ENCODE measurements at places on chromosomes 5 and 9.

DNA sequence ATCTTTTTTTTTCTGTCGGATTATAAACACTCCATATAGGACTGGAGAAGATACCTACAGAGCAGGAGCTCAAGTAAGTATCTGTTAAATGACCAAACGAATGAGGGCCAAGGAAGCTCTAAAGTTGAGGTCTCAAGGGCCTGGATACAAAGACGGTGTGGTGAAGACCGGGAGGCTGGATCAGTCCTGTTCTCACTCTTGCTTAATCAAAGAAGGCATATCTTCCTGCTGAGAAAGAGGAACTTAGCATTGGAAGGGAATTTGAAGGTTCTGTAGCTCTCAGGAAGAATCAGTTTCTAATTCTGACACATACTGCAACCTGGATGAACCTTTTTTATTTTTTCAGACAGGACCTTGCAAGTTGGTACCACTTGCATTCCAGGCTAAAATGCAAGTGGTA, 28.3 kb upstream of the PAX5 start:
- no peak for DNase-seq

DNA sequence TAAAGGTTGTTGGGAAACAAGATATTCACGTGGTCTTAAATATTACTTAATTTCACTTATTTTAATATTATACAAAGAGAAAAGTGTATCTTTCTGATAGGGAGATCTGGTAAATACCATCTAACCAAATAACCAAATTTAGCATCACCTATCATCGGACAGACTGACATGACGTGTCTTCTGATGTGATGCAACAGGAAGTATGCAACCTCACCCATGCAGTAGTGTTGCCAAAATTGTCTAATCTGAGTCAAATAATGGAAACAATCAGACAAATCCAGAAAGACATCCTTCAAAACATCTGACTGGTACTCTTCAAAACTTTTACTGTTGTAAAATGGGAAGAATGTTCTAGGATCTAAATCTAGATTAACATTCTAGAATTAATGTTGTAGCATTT, 148.0 kb downstream of the FGF1 start:
- no peak for DNase-seq

GRCh38 chr9:113545068-113545467, 81.5 kb downstream of the RGS3 start:
- DNase-seq, result no peak

DNA sequence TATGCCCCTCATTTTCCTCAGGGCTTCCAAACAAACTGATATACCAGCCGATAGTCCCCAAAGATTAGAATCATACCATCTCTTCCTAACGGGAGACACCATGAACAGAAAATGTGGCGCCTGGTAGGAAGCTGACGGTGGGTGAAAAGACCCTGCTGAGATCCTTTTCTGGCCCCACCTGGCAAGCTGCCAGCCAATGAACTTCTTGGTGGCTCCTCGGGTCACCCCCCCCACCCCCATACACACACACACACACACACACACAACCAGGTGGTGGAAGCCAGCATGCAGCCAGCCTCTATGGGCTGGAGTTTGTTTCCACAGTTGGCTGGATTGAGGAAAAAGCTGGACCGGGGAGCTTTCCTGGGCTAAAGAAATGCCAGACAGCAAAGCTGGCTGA, 4.8 kb upstream of the CCIN start:
- no peak for DNase-seq

- DNase-seq, result no peak
These were observed 249.8 kb downstream of the AUH start for GRCh38 chr9:91111876-91112275.

DNA sequence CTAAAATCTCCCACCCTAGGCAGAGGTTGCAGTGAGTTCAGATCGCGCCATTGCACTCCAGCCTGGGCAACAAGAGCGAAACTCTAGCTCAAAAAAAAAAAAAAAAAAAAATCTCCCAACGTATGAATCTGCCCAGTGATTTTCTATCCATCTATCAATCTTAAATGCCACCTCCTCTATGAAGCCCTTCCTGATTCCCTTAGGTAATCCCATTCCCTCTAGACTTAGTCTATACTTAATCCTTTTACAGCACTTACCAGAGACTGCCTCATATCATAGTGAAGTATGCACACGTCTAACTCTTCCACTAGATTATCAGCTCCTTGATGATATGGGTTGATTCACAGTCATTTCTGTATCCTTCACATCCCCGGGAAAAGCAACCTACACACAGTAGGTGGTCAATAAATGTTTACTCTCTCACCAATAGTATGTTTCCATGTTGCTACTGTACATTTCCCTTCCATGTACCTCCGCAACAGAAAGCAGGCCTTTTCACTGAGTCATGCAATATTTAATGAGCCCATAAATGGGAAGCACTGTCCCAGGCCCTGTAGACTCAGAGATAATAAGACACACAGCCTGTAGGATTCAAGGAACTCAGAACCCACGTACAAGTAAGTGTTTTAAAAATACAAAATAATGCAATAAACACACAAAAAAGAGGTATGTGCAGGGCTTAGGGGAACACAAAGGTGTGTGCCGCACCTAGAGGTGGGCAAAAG, 1.2 kb downstream of the DROSHA start:
- DNase-seq, result no peak

GRCh38 chr5:147051193-147051592, 172.6 kb upstream of the PPP2R2B start:
- no peak for DNase-seq

DNA sequence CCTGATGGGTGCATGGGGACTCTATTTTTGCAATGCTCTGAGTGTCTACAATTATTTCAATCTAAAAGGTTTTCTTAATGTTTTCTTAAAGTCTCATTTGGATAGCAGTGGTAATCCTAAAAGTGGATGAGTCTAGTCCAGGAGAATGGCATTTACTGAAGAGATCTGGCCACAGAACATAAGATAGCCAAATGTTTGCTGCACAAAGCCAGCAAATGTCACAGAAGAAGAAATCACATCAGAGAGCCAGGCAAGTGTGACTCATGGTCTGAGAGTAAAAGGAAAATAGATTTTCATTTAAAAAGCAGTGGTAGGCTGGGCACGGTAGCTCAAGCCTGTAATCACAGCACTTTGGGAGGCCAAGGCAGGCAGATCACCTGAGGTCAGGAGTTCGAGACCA, 352.7 kb upstream of the GRAMD2B start:
- DNase-seq, result no peak

DNA sequence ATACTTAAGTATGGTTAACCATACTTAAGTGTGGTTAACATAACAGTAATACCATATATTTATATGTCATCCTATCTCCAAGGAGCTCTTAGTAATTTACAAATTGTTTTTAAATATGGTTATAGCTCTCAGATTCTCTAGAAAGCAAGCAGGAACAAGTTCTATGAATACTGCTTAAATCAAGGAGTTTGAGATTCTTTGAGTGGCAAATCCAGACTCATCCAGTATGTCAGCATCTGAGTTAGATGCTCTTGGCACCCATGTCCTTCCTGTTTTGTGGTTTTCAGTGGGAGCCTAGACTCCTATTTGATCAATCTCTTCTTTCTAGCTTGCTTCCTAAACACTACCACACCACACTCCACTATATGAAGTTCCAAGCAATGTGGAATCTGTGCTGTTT, 114.7 kb upstream of the GDNF start:
- DNase-seq, result no peak

GRCh38 chr5:143063175-143063970, 293.2 kb downstream of the ARHGAP26 start:
- no peak for DNase-seq

- no peak for DNase-seq
These were observed 244.7 kb downstream of the PIK3R1 start for GRCh38 chr5:68460147-68460798.

DNA sequence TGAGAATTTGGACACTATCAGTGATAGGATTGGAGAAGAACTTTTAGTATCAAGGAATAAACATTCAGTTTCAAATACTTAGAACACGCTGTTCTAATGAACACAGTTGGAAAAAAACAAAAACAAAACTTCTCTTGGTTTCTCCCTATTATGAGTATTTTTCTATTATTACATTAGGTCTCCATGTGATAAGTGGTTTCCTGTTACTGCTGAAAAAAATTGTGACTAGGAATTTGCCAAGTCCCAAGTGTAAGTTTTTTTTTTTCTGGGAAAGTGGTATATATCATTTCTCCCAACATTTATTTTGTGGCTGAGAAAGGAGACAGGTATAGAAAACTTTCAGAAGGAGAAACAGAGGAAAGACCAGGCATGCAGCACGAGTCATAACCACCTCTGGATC, 41.1 kb downstream of the PCSK1 start:
- no peak for DNase-seq

DNA sequence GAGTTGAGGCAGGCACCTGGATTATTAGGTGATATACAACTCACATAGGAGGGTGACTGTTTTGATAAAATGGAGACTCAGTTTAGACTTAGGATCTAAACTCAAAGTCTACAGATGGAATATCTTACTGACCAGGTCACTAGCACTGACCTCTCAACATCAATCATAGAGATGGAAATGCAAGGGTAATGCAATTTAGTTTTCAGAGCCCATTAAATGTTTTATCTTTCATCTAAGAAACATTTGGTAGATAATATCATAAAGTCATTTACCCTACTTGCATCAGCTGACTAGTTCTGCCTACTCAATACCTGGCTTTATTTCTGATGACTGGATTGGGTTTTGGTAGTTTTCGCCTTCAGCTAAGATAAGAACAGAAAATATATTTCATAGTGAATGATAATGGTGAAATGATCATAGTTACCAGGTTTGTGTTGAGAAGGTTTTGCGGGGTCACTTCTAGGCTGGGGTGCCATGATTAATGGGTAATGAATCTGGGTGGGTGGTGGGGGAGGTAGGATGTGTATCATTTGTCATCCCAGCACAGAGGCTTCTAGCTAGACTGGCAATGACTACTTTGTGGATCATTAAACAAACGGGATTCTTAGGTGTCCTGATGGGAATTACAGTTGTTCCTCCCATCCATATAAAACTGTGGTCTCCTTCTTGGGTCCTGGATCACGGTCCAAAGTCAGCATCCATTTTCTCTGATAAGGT, 173.4 kb downstream of the PPP2R2B start:
- DNase-seq, result no peak

DNA sequence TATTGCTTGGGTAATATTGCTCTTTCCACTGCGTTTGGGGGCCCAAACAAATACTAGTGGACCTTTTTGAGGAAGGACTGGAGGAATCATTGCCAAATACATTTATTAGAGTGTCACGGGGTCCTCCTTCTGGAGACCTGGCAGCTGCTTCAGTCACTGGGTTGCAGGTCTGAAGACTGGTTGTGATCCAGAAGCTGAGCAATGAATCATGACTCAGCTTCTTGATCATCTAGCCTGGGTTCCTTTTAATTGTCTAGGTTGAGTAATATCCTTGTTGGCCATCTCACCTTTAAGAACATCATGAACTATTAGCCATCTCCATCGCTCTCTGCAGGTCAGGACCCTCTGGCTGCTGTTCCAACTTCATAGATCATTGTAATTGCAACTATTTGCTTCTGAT, 15.4 kb upstream of the UBAP1 start:
- no peak for DNase-seq

GRCh38 chr5:14179446-14179845, 36.3 kb downstream of the TRIO start:
- no peak for DNase-seq

- DNase-seq, result no peak
These were observed 11.8 kb downstream of the S100Z start for GRCh38 chr5:76861612-76862011.
